Stimulated activated CD8-positive, alpha-beta memory T cell treated with anti-CD3 and anti-CD28 coated beads, Interleukin-4, amount 100 ng/mL, for 24 hours (primary cell): ENCODE measurements at places on chromosomes 11 and 22.

GRCh38 chr11:122494221-122494620, 161.3 kb upstream of the UBASH3B start:
- DNase-seq = no peak

GRCh38 chr22:27636716-27637508, 164.6 kb downstream of the MN1 start:
- no peak for DNase-seq

GRCh38 chr11:15935373-15935772, 421.0 kb downstream of the SOX6 start:
- DNase-seq = no peak

DNA sequence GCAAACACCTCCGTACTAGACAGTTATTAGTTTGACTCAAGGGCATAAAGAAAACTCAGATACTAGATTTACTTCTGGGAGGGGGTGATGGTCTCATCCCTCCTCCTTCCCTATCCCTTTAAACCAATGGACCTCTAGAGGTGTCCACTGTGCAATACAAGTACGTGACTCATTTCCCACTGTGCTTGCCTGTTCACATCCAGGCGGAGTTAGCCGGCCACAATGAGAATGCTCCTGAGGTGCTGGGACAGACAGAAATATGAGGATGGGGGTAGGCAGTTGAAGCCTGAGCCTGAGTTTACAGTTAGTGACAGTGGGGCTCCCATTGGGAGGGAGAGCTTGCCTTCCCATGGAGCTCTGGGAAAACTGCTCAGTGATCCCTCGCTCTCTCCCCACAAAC, 8.4 kb upstream of the PMM1 start:
- DNase-seq = no peak

GRCh38 chr11:45527898-45528297, 137.5 kb downstream of the CHST1 start:
- no peak for DNase-seq

GRCh38 chr11:8765294-8765693, 82.7 kb downstream of the RPL27A start:
- DNase-seq = no peak

DNA sequence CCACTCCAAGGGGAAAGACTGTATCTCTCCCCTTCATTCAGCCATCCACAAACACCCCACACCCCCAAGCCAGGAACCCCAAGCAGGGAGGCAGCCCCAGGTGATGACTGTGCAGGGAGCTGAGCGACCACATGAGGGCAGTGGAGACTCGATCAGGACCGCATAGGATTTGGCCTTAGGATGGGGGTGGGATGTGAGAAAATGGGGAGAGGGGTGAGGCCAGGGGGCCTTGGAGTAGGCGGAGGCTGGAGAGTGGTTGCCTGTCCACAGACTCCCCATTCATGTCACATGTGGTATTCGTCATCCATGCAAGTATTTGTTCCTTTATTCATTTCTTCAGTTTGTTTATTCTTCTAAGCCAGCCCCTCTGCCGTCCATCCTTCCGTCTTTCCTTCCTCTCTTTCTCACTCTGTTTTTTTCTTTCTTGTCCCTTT, 2.7 kb upstream of the RHOD start:
- DNase-seq = peak; percentile 22

- DNase-seq = peak; percentile 30
These were observed 114.7 kb downstream of the CRYBB2 start for GRCh38 chr22:25334162-25334490.

DNA sequence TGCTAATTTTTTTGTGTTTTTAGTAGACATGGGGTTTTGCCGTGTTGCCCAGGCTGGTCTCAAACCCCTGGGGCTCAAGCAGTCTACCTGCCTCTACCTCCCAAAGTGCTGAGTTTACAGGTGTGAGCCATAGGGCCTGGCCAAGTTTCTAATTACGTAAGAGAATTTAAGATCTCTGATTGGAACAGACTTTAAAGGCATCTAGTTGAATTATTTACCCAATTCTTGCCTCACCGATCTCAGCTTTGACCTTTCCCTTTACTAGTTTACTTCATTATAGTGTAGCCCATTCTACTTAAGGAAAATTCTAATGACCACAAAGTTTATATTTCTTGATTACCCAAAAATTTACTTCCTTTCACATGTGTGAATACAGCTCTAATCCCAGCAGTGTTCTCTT, 81.6 kb downstream of the YAP1 start:
- DNase-seq = no peak

DNA sequence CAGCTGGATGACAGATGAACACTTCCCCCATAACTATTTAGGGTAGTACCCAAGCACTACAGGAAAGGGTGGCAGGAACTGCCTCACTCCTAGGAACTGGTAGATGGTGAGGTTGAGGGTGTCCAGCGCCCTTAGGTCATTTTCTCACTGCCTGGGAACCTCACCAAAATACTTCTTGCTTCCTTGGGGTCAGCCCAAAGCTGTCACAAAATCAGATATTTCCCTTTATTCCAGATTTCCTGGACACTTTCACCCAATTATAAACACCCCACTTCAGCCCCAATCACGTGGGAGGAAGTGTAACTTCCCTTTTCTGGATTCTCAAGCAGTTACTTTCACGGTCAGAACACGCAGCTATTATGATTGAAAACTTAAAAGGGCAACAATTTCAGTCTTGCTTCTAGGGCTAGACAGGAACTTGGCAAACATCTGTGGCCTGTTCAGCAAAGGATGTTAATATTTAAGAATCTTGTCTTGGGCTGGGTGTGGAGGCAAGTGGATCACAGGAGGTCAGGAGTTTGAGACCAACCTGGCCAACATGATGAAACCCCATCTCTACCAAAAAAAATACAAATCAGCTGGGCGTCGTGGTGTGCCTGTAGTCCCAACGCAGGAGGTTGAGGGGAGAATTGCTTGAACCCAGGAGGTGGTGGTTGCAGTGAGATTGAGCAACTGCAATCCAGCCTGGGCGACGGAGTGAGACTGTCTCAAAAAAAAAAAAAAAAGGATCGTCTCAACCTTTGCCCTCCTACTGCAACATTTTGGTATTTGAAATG, 4.0 kb downstream of the FTH1 start:
- no peak for DNase-seq

- no peak for DNase-seq
These were observed 160.5 kb upstream of the DDI1 start for GRCh38 chr11:103875855-103876510.

DNA sequence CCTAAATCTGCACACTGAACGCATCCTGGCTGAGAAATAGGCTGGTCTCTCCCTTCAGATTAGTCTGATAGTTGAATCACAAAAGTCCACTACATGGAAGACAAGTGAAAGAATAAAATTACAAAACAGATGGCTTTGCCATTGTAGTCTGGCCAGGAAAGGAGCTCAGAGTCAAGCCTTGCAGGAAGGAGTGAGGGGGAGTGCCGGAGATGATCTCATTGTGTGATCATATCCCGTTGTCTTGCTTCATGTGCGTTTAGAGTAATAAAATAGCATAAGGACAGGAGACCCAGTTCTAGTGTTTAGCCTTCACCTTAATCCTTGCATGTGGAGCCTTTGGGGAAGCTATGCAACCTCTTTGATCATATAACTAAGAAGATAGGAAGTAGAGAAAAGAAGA, 666.7 kb upstream of the RAG2 start:
- DNase-seq = no peak

GRCh38 chr11:35236667-35237003, 97.7 kb downstream of the CD44 start:
- no peak for DNase-seq

- DNase-seq = no peak
These were observed 10.6 kb downstream of the TBC1D22A start for GRCh38 chr22:46773076-46773475.

DNA sequence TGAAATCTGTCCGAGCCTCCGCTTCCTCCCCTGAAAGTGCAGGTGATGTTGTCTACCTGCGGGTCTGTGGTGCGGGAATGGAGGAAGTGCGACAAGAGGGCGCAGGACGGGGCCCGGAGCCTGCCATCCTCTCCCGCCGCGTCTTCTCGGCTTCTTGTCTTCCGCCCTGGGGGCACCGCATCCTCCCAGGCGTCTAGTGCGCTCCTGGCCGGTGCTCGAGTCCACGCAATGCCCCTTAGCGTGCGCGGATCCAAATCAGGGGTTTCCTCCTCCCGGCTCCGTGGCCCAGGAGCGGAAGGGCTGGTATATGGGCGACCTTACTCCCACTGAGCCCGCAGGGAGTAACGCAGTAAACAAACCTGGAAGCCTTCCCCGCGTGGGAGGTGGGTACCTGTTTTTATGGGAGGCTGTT, 405 bp downstream of the SFI1 start:
- DNase-seq = peak; percentile 15

DNA sequence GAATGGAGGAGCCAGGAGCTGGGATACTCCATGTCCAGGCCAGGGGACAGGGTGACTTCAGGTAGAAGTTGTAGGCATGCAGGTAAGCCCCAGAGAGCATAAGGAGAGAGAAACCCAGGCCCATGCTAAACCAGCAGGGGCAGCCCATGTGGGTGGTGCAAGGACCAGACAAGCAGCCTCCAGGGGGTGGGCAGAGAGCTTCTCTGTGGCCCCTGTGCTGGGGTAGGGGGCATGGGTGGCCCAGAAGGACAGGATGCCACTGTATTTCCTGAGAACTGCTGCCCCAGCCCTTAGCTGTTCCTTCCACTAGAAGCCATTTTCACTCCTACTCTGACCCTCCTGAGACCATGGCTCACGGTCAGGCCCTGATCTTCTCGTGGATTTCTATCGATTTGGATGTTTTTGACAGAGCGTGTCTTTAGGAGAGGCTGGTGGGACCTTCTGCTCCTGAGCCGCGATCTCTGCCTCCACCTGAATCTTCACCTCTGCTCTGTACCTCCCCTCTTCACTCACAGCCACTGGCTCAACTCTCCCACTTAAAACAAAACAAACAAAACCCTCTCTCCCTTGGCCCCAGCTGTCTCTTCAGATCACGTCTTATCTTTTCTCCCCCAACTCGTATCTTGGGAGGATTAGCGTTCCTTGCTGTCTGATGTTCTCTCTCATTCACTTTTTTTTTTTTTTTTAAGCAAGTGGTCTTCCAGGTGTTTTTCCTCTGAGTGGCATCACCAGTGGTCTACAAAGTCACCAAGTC, 112.2 kb downstream of the NECTIN1 start:
- no peak for DNase-seq

GRCh38 chr11:111514216-111515031, at the start of gene HOATZ:
Gene HOATZ (plus strand): TSS chr11:111514778. CDS start chr11:111514785, 7 bp downstream.
- no peak for DNase-seq

- no peak for DNase-seq
These were observed 41.3 kb downstream of the CD6 start for GRCh38 chr11:61012737-61013215.

DNA sequence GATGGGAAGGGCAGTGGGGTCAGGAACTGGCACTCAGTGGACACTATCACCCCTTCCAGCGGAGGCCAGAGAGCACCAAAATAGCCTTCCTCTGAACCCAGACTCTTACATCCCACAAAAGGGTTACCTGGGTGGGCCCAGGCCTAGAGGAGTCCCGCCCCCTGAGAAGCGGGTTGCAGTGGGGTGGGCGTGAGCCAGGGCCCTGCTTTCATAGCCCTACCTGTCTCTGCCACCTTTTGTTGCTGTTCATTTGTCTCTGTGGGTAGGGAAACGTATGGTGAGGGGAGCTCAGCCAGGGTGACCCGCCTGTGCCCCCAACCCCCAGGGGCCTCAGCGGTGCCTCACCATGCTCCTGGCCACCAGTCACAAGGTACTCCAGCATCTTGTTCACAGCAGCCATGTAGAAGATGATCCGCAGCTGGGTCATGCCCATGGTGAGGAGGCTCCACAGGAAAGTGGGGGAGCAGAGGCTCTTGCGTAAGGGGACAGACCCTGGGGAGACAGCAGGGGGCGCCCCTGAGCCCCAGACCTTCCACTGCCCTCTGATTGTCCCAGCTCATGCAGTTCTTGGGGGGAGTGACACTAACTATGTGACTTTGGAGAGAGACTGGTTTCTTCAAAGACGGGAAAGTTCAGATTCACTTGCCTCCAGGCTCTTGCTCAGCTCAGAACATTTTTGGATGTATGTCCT, 24.0 kb downstream of the SLC43A1 start:
- peak; percentile 30 for DNase-seq

- DNase-seq = no peak
These were observed 41.0 kb downstream of the CEP57 start for GRCh38 chr11:95831198-95831883.

GRCh38 chr11:35088676-35089075, 50.3 kb upstream of the CD44 start:
- no peak for DNase-seq

DNA sequence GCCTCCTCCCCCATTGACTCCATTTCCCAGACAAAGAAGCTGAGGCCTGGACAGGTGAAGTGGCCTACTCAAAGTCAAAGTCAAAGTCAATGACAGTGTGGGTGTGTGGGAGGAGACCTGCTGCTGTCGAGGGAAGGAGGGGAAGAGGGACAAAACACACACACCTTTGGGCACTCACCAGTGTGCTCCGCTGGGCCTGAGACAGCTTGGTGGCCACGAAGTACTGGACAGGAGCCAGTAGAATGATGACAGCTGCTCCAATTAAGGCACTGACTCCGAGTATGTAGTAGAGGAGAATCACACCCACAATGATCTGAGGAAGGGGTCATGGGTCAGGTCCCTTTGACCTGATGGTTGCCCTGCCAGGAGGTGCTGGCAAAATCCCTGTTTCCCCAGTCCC, 33.6 kb downstream of the ABCC8 start:
- no peak for DNase-seq

- no peak for DNase-seq
These were observed 5.9 kb upstream of the ETS1 start for GRCh38 chr11:128593281-128593680.

- DNase-seq = no peak
These were observed 359.7 kb downstream of the MN1 start for GRCh38 chr22:27441706-27442475.

DNA sequence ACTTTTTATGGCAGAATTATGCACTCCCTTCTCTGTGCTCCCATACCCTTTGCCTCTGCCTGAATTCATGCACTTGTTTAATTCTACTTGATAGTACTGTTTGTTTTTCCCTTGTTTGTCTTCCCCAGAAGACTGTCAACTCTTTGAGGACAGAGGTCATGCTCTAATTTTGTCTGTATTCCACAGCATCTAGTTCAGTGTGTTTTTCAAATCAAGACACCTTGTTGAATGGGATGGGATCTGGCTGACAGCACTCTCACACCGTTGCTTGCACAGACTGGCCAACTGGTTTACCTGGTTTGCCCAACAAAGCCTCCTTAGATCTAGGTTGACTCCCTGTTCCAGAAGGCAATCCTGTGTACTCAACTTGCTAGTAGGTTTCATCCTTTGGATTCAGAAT, 121.2 kb upstream of the TIMP3 start:
- no peak for DNase-seq

DNA sequence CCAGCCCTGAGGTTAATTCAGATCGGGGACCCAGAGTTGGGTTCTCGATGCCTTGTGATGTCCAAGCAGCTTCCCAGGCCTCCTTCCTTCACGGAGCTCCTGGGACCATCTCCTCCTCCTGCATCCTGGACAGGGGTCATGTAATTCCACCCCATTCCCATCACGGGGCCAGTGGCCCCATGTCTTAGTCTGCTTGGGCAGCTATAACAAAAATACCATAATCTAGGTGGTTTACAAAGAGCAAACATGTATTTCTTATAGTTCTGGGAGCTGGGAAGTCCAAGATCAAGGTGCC, 41.7 kb upstream of the PRDM11 start:
- no peak for DNase-seq

GRCh38 chr11:24312464-24313238, 184.2 kb upstream of the LUZP2 start:
- no peak for DNase-seq
